Choroid plexus epithelial cell (primary cell): ENCODE measurements at places on chromosomes 11 and 22.

- DNase-seq: no peak
Measured at GRCh38 chr11:130798801-130799200, 117.5 kb downstream of the SNX19 start.

- DNase-seq: no peak
Measured at GRCh38 chr11:77037057-77037456, 2.9 kb downstream of the B3GNT6 start.

- DNase-seq: no peak
Measured at GRCh38 chr22:45322873-45323525, 13.3 kb downstream of the FAM118A start.

GRCh38 chr11:2091786-2092463 lies 47.3 kb downstream of the IGF2 start:
- no peak for DNase-seq

DNA sequence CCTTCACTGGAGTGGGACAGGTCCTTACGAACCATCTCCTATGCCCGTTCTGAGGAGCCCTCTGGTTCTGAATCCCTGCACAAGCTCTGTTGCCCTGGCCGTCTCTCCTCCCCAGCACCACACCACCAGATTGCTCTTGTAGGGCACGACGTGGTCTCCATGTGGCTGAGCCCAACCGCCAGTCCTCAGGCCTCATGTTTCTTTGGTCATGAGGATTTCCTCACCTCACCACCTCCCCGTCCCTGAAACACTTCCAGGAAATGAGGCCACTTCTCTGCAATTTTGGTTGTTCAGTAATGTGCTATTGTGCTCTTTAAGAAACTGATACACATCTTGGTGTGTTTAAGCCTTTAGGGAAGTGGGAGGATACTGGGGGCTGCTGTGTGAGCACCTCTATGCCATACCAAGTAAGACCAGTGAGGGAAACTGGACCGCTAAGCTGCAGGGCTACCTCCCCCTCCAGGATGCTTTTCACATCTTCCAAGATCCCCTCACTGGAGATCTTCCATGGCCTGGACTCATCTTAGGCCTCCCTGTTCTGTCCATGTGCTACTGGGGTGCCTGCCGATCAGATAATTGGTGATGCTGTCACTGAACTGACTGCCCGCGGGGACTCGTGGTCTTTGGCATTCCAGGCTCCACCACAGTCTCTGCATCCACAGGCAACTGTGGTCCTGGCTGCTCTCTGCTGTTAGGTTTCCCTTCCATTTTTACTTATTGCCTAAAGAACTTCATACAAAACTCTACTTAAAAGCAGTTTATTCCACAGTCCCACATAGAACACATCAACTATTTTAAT lies 21.9 kb downstream of the DRICH1 start:
- DNase-seq: no peak

- DNase-seq: no peak
Measured at GRCh38 chr22:42410708-42411107, 21.5 kb downstream of the NFAM1 start.

- no peak for DNase-seq
Measured at GRCh38 chr11:111265421-111265820, 19.9 kb downstream of the POU2AF2 start.

DNA sequence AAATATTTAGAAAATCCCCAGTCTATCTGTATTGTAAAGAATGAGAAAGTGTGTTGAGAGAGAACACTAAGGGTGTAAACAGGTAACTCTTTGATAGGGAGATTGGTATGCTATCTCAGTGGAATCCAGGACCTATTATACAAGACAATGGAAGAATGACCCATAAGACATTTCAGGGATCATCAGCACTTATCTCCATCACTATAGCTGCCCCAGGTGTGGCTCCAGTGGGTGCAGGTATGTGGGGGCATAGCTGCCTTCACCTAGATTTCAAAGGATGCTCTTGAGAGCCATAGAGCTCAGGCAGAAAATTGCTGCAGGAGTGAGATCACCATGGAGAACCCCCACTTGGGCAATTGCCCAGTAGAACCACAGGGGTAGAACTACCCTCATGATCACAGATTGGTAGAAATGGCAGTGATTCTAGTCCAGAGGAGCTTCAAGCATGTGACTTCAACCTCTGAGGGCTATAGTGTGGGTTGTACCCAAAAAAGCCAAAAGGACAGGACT lies 252.3 kb upstream of the TBCEL start:
- no peak for DNase-seq

DNA sequence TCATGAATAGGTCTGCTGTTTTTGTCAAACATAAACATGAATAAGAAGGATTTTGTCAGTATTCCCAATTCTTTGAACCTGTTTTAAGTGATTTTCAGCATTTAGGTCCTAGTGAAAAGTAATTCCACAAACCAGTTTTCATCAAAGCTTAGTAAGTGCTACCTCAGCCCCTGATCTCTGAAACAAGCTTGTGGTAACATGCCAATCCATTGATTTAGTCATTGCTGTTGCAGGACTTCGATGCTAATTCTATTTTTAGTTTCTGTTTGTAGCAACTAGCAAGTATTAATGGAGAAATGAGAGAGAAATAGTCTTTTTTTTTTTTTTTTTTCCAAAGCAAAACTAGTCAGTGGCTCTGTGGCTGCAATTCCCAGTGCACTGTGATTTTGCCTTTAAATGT lies 91.4 kb downstream of the JRKL start:
- DNase-seq: no peak

DNA sequence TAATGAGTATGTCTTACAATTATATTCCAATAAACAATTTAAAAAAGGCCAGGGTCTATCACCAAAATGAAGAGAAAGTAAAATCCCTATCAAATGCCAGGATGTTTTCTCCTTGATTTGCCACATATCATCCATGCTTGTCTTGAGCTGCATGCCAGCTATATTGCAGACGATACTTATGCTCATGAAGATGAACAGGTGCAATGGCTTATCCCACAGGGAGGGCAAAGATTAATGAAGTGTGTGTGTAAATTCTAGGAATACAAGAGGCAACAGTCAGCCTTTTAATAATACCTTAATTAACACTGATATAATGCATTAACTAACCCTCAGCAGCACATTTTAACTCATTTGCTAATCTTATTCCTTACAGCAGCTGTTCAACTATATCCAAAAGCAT lies 850.5 kb downstream of the KCNA4 start:
- DNase-seq: no peak

- DNase-seq: no peak
Measured at GRCh38 chr11:113396690-113397089, 9.1 kb downstream of the ANKK1 start.

DNA sequence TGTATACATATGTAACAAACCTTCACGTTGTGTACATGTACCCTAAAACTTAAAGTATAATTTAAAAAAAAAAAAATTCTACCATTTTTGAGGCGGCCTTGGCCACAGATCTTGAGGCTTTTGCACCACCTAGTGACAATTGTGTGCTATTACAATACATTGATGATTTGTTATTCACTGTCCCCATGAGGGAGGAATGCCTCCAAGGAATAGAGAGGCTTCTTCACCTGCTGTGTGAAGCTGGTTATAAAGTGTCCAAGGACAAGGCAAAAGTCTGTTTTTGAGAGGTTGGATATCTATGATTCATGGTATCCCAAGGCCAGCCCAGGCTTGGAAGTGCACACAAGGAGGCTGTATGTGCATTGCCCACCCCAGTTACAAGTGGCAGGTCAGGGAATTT lies 30.7 kb downstream of the SLC22A25 start:
- DNase-seq: peak; percentile 38

- no peak for DNase-seq
Measured at GRCh38 chr11:77395460-77396173, 78.3 kb downstream of the PAK1 start.

DNA sequence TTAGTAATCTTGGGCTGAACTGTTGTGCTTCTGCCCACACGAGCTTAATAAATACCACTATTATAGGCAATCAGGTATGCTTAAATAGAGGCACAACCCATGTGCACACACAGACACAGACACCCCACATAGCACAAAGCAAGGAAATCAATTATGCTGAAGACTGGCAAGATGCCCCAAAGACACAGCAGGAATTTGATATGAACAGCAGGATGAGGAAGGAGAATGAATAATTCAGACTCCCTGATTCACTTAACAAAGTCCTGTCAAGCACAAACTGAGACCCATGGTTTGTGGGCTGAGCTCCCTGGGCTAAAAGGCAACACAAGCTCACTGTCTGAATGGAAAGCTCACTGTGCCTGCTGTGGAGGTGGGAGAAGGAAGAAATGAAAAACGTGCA lies 42.5 kb downstream of the RBFOX2 start:
- DNase-seq: peak; percentile 38

DNA sequence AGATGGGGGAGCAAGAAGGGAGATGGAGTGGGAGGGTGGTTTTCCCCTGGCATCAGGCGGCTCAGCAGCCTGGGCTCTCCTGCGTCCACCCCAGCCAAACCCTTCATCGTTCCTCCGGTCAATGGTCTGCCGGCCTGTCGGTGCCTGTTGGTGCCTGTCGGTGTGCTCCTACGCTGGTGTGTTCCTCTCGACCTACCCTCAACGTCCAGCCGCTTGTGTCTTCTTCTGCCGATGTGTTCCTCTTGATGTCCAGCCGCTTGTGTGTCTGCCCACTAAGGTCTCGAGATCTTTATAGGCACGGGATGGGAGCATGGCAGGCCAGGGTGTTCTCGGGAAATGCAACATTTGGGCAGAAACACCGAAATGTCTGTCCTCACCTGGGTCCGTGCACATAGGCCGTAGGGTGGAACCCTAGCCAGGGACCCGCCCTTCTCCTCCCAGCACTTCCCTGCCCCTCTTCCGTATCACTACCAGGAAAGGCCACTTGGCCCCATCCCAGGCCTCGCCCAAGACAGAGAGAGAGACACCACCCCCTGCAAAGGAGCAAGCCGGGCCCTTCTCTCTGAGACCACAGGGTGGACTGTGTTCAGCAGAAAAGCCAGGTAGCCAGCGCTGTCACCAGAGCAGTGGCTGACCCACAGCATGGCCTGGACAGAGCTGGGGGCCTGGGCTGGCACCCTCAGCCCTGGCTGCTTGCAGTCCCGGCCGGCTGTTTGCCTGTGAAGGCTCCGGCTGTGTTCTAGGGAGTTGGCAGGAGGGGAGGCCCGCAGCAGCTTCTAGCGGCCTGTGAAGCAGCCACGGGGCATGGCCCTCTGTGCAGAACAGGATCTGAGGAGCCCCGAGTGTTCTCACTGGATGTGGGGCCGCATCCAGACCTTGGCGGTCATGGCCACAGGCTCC lies 61.6 kb upstream of the KCNQ1OT1 start:
- no peak for DNase-seq

DNA sequence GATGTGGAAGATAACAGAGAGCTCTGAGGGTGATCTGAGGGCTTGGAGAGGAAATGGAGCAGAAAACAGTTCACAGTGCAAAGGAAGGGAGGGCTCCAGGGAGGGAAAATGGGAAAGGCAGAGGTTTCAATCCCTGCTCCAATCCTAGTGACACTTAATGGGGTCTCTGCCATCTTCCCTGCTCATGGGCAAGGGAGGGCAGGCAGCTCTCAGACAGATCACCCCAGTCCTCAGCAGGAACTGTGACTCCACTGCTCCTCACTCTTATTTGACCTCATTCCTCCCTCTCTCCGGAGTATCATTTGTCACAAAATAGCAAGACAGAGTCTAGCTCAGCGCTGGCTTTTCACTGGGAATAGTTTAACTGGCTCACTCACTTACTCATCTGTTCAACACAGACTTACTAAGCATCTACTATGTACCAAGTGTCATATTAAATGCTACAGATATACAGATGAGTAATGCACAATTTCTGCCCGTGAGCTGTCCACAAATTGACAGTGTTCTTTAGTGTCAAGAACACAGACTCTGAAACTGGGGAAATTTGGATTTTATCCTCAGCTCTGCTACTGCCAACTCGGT lies 817.4 kb downstream of the OPCML start:
- DNase-seq: peak; percentile 8

DNA sequence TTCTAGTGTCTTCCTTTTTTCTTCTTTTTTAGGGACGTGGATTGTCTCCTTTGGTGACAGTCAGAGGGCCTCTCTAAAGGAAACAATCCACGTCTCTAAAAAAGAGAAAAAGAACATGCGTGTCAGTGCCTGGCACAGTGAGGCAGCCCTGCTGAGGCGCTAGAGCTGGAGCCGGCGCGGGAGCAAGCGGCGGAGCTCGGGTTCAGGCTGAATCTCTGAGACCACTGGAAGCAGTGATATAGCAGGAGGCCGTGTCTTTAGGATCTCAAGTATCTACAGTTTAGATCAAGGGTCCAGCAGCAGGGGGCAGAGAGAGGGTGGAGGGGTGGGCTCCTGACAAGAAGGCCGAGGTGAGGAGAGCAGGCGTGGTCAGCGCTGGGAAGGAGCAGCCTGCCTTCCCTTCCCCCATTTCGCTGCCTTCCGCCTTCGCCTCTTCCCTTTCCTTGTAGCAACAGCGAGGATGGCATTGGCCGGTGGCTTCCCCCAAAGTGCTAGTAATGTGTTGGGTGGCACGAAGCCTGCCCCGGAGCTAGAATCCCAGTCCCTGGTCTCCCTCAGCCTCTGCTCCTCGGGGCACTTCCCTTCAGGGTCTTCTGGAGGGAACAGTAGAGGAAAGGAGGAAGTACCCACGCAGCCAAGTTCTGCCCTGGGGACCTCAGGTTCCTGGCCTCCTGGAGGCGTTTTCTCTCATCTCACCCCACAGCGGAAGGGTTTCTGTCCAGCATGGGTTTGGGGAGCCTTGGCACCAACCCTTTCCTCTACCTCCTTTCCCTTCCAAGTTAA lies 28.2 kb upstream of the RAB1B start:
- no peak for DNase-seq

DNA sequence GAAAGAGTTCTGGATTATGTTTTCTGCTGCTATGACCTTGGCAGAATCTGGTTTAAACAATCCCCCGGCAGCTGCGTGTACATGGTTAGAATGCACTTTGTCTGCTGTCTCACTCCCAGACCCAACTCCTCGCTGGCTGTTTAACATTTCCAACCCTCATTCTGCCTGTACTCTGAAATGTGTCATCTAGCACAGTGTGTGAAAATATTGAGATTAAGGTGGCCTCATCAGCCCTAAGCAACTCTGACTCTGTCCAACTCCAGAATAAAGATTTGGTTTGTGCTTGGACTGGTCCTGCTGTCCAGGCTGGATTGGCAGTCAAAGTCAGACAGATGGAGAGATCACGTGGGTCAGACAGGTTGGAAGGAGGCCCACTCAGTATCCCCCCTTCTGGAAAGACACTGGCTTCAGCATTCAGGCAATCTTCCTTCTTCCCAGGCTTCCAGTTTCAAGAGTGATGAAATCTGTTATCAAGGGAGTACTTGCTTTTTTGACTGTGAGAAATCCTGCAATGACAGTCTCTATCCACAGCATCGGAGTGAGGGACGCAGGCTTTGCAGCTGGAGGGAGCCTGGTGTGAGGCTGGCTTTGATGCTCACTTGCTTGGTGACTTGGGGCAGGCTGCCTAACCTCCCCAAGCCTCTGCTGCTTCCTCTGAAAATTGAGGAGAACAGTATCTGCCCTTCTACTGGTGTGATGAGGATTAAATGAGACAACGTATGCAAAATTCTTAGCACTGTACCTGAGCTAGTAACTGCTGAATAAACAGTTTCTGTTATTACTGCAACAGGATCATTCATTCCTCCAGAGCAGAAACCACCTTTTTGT lies 29.8 kb downstream of the ABTB2 start:
- no peak for DNase-seq

DNA sequence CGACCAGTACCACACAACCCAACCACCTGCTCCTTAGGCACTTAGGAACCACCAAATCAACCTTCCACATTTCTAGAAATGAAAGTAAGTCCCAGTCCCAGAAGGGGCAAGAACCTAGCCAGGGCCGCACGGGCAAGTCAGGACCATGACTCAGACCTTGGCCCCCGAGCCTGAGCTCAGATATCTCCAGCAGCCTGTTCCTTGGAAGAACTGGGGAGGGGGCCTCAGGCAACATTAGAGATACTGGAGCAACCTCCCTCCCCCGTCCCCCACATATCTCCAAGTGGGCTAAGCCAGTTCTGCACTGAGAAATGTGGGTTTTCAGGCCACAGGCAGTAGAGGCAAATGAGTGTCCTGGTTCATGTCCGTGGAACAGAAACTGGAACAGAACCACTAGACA lies 7.7 kb downstream of the ARAP1 start:
- DNase-seq: no peak
